ENCODE measurements at places on chromosomes 4 and X.

GRCh38 chrX:47645530-47645929 is 4.8 kb downstream of the ELK1 start:
- DNase-seq = no peak

GRCh38 chrX:136032370-136032769 is 47.1 kb downstream of the SLC9A6 start:
- DNase-seq = no peak

DNA sequence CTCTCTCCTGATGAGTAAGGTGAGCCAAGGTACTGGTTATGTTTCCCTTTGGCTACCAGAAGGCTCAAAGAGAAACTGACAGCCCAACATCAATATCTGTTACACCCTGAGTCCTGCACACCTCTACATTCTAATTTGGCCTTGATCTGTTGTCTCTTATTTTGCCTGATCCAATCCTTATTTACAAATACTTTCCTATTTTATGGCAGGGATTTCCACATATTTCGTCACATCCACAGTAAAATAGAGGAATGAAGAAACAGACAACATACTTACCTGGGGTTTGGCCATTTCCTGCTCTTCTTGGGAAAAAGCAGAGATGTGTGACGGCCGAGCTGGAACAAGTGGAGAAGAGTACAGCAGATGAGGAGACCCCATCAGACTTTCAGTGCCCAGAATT is 1.5 kb downstream of the ZNF182 start:
- no peak for DNase-seq

GRCh38 chr4:35690271-35690670 is 554.0 kb downstream of the ARAP2 start:
- no peak for DNase-seq

DNA sequence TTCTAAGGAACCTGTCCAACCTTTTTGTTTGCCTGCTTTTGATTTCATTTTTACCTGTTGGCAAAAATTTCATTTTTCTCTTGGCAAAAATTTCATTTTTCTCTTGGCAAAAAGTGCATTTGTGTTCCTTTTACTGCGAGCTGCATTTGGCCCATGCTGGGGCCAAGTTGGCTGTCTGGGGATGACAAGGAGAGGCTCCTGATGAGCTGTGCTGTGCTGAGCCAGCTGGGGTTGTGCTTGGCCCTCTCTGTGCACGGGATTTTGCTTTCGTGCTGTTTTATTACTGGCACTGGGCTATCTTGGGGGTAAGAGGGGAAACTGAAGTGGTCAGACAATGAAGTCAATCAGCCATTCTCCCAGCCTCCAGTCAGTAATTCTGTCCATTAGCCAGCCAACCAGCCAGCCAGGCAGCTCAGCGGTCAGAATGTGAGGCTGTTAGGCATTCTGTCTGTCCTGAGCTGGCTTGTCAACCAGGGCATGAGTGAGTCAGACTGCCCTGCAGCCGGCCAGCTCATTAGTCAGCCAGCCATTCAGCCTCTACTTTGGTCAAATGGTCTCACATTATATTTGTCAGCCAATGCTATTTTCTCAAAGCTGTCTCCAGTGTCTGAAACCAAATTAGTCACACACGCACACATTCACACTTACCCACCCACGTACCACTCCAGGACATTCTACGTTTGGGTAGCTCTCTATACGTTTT is 56.9 kb upstream of the PRPS1 start:
- DNase-seq = no peak

DNA sequence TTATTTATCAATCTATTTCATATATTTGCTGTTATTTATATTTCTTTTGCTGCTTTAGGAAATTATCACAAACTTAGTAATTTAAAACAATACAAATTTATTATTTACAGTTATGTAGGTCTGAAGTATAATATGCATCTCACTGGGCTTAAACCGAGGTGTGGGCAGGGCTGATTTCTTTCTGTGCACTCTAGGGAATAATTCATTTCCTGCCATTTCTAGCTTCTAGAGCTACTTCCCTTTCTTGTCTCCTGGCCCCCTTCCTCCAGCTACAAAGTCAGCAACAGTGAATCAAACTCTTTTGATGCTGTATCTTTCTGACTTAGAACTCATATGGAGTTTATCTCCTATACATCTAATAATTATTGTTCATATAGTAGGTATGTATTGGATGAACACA is 303.5 kb upstream of the ARSJ start:
- no peak for DNase-seq

DNA sequence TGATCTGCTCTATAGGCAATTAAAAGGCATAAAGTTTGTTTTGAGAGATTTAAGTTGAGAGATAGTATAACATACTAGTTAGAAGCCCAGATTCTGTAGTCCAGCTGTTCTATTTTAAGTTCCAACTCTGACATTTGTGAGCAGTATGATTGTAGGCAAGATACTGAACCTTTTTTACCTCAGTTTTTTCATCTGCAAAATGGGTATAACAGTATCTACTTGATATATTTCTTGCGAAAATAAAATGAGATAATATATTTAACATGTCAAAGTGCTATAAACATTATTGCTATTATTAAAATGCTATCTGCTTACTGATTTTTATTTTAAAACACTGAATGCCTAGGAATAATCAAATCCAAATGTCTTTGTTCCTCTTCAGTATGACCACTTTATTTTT is 19.2 kb downstream of the TMPRSS11F start:
- DNase-seq = no peak

DNA sequence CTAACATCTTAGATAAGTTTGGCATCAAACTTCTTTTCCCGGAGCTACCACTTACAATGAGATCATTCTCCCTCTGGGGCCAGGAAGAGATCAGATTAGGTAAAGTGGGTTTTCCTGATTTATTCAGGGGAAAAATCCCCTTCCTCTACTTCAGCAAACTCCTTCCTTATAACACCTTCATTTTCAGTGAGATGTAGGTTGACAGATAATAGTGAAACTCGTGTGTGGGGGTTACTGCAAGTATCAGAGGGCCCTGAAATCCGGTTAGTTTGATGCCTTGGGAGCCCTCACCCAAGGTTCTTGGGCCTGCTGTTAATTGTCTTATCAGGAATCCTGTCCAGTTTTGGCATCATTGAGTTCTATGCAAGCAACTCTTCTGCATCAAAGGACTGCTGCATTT is 10.8 kb downstream of the FTHL17 start:
- DNase-seq = no peak

DNA sequence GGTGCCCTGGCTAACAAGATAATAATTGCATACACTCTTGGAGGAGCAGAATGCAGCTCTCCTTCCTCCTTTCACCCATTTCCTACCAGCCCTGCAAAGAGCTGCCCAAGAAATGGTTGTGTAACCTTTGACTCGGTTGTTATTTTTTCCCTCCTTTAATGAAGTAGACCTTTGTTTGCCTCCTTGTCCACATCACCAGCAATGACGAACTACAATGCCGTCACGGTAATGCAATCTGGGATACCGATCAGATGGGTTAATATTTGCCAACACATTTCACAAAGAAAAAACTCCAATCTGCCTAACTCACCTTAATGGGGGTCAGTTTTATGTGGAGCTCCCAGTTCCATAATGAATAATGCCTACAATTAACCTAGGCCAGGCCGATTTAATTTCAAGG is 32.0 kb downstream of the GPRIN3 start:
- no peak for DNase-seq

GRCh38 chrX:113892401-113892800 is 691.5 kb upstream of the HTR2C start:
- no peak for DNase-seq

DNA sequence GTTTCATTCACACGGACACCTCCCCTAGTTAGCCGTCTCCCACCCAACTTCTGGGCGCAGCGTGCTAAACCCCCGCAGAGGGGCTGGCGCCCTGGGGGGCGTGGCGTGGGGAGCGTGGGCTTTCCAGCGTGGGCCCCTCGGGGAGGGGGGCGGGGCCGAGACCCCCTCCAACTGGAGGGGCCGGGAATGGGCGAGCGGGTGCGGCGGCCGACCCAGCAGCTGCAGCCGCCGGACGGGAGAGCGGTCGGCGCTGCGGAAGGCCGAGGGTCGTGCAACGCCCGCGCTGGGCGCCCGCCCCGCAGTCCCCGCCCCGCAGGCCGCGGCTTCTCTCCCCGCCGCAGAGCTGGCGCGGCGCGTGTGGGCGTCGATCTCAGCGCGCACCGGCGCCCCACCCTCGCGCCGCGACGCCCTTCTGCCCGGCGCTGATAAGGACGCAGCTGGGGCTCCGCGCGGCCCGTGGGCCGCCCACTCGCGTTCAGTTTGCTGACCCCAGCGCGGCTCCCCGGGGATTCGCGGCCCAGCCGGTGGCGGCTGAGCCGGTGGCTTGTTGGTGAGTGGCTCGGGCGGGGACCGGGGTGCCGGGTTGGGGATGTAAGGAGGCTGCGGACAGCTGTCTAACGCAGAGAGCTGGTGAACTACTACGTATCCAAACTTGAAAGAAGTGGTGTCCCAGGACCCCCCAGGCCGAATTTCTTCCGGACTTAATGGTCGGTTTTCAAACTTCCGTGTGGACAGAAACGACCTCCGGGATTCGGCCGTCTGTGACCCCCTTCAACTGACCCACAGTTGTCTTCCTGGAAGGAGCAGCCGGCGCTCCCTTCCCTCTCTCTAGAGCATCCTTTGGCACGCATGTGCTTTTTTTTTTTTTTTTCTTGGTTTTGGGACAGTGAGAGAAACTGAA is 1.5 kb downstream of the FHDC1 start:
- no peak for DNase-seq

- no peak for DNase-seq
Measured at GRCh38 chr4:81380437-81380836, 91.3 kb downstream of the RASGEF1B start.

GRCh38 chr4:40843696-40844095 is 93.9 kb downstream of the NSUN7 start:
- peak; percentile 34 for DNase-seq

DNA sequence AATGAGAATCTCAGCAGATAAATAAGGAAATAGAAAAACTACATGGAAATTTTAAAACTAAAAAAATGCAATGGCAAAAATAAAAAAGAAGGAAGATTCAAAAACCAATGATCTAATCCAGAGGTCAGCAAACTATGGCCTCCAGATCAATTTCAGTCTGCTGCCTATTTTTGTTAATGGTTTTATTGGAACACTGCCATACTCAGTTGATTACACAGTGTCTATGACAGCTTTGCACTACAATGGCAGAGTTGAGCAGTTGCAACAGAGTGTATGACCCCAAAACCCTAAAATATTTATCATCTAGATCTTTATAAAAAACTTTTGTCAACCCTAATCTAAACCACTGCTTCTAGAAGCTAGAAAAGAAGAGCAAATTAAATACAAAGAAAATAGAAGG is 170.3 kb downstream of the RAB28 start:
- no peak for DNase-seq

DNA sequence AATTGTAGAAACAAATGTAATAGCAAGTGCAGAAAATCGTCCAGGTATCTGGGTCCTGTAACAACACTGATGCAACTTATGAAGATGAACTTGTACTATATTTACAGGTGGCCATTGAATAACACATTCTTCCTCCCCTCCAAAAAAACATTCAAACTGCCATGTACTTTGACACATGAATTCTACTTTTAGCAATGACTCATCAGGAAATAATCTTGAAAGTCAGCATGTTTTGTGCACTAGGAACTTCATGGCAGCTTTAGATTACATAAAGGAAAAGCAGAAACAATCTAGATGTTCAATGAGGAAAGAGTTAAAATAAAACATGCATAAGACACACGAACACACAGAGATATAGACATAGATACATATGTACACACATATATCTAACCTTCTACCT is 2.5 kb downstream of the PABPC1L2A start:
- DNase-seq = no peak

DNA sequence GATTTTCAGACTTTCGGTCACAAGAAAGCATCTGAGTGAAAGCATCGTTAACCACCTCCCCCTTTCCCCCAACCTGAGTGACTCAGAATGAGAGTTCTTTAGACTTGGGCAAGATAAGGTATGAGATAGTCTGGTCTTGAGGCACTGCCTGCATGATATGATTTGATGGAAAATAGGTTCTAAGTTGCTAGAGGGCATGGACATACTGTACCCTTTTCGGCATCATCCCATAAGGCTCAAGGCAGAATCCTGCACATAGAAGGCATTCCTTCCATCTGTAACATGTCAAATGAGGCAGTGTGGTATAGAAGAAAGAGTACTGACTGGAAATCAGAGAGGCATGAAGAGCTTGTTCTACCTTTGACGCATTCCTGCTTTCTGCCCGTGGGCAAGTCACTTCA is 16.8 kb upstream of the AMOT start:
- DNase-seq = no peak

- peak; percentile 1 for DNase-seq
Measured at GRCh38 chr4:139841464-139842195, 176.0 kb downstream of the MGST2 start.

GRCh38 chr4:2797545-2798305 is 4.8 kb downstream of the SH3BP2 start:
- peak; percentile 68 for DNase-seq

DNA sequence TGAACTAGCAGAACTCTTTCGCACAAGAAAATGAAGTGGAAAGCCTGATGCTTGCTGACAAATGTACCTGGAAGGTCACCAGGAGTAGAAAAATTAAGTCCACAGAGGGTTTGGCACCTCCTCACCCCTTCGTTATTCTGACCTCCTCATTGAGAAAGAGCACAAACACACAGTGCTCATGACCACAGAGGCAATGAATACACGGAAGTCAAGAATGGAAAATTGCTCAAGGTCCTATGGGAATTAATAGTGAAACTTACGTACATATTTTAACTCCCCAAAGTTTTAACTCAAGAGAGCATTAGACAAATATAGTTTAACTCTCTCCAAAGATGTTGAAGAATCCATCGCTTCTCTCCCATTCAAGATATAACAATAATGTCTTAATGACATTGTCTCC is 83.6 kb upstream of the CAMK2D start:
- no peak for DNase-seq

DNA sequence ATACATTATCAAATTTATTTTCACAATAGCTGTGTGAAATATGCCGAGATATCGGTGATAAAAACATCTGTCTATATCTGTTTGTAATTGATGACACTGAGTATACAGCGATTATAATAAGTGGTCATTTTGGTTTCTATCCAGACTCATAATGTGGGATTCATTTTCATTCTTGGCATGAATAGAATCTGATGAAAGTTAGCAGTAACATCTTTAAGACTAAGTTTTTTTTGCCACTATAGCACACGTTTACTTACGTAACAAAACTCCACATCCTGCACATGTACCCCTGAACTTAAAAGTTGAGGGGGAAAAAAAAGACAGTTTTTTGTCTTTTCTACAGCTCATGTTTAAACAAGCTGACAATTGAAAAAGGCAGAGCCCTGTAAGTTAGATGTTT is 86.4 kb downstream of the PPA2 start:
- no peak for DNase-seq

- no peak for DNase-seq
Measured at GRCh38 chr4:120699354-120699753, 223.2 kb downstream of the PRDM5 start.
